ENCODE measurements at places on chromosomes 3 and 15. TPM values are rescaled to one million over a fixed set of nuclear protein-coding genes. Genes with fewer than 3 reads are reported as not detected.
A peak's percentile ranks its signal among the peaks of the same experiment; 100 is the strongest.

GHRL gene
- 1.2 TPM for total RNA-seq

GRCh38 chr3:116824208-116824607 is 114.6 kb downstream of the TUSC7 start:
- DNase-seq: no peak
- no peak overlapping the region for H3K27ac ChIP-seq
- H3K4me3 ChIP-seq: no peak overlapping the region
- H3K4me1 ChIP-seq: no peaks in the 10 kb centered on the region
- H3K27me3 ChIP-seq: no peaks in the 10 kb centered on the region

DNA sequence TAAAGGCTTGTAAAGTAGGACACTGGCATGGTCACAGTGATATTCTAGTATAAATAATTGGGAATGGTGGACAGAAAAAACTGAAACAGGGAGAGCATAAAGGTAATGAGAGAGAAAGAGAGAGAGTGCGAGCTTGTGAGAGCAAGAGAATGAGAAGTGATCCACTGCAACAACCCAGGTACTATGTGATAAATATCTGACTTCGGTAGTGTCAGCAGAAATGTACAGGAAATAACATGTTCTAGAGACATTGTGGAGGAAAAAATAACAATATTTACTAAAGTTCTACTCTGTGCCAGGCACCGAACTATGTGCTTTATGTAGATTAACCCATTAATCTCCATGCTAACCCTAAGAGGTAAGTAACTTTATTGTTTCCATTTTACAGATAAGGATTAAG is 425.9 kb downstream of the ZBTB20 start:
- no peaks in the 10 kb centered on the region for H3K36me3 ChIP-seq
- H3K4me1 ChIP-seq: no peaks in the 10 kb centered on the region
- DNase-seq: no peak
- no peak overlapping the region for H3K4me3 ChIP-seq

CHMP2B gene
- total RNA-seq: 37.8 TPM

GRCh38 chr3:43288366-43288765 is 2.0 kb downstream of the SNRK start:
- peaks cover 3% of the 10 kb centered on the region for H3K4me1 ChIP-seq
- H3K4me3 ChIP-seq: peak overlapping the region; percentile 82
- DNase-seq: peak; percentile 11
- no peak overlapping the region for H3K27ac ChIP-seq
- H3K27me3 ChIP-seq: no peaks in the 10 kb centered on the region

DNA sequence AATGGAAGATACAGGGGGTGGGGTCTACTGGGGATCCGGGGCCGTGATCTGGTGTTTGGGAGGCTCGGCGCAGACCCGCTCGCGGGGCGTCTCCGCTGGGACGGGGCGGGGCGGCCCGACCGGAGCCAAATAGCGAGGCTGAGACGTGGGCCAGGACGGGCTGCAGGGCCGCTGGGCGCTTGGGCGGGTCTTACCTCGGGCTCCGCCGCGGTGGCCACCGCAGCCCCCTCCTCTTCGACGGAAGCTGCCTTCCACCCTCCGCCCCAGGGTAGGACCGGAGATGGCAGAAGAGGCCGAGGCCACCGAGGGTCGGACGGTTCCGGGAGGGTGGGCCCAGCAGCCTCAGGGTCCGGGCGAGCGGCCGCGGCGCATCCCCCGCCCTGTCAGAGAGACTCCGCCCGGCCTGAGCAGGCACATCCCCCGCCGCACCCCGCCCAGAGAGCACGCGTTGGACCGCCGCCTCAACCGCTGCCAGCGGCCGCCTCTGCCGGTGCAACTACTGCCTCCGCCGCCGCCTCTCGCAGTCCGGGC is 399 bp downstream of the MYO9A start:
- H3K27me3 ChIP-seq: no peaks in the 10 kb centered on the region
- H3K36me3 ChIP-seq: no peaks in the 10 kb centered on the region
- H3K4me3 ChIP-seq: peak overlapping the region; percentile 93
- peak overlapping the region; percentile 99 for H3K27ac ChIP-seq

GRCh38 chr3:39254806-39255449 is 24.9 kb downstream of the CX3CR1 start:
- no peak overlapping the region for H3K4me3 ChIP-seq
- no peak overlapping the region for H3K27ac ChIP-seq
- DNase-seq: no peak
- no peaks in the 10 kb centered on the region for H3K36me3 ChIP-seq
- H3K27me3 ChIP-seq: no peaks in the 10 kb centered on the region

HDC gene
- total RNA-seq: 12.9 TPM

DNA sequence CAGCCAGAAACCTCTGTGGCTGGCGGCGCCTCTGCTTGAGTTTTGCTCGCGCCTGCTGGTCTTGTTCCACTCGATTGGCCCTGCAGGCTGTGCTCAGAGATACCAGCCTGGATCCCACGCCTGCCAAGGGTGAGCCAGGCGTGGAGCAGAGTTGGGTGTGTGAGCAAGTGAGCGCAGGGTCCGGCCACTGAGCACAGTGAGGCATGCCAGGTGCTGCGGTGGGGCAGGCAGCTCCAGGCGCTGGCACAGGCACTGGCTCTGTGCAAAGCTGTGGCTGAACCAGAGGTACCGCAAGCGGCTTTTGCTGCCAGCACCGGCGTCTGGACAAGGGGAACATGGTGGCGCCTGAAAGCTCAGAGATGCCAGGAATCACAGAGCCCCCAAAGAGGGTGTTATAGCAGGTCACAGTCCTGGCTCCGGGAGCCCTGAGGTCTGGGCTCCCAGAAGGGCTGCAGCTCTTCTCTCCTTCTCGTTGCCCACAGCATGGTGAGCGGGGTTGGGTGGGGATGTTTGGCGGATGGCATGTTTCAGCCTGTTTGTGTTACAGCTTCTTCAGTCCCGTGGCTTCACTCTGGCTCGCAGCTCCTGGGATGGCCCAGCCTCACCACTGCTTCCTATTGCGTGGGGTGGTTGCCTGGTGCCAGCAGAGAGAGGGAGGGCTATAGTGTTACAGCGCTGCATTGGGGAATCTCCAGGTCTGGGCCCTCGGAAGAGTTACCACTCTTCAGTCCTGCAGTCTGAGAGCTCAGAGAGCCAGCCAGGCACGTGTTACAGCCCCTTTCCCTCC is 73.9 kb downstream of the NR1D2 start:
- no peaks in the 10 kb centered on the region for H3K36me3 ChIP-seq
- H3K27me3 ChIP-seq: no peaks in the 10 kb centered on the region
- no peak for DNase-seq
- H3K27ac ChIP-seq: no peak overlapping the region
- H3K4me1 ChIP-seq: no peaks in the 10 kb centered on the region

DNA sequence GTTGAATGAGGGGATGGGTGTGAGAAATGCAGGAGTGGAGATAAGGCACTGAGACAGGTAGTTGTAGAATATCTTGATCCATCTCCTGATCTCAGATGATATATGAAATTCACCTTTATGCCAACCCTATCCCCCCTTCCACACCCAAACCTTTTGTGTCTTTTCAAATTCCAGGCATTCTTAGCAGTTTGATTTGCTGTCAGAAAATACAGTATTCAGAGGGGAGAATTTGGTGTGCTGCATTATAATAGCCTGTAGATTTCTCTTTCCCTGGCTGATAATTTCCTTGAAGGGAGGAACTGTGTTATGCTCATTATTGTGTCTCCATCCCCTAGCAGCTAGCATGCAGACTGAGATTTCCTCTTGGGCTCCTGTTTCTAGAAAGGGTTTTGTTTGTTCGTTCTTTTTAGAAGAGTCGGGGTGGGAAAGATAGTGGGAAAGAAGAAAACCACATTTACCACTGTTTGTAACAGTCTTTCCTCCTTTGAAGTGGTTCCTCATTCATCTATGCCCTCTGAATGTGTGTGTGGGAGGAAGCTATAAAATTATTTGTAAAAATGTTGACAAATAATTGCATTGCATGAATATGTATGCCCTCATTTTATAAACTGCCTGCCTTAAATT is 373.4 kb downstream of the DIPK2A start:
- H3K27me3 ChIP-seq: no peaks in the 10 kb centered on the region
- H3K4me1 ChIP-seq: no peaks in the 10 kb centered on the region
- no peaks in the 10 kb centered on the region for H3K36me3 ChIP-seq
- DNase-seq: no peak
- no peak overlapping the region for H3K27ac ChIP-seq

DNA sequence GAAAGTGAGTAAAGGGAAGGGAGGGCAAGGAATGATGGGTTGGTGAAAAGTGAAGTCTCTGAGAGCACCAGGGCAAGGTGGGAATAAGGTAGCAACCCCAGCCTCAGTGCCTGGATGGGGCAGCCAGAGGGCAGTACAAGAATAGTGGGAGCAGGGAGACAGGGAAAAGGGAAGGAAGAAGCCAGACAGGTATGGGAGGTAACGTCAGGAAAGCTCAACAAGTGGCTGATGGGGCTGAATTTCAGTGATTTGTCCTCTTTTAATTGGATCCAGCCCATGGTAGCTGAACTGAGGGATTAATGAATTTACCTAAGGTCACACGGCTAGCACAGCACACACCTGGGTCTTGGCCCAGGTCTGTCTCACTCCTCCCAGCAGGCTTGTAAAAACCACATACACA is 12.6 kb downstream of the RORA start:
- no peaks in the 10 kb centered on the region for H3K4me1 ChIP-seq
- no peak overlapping the region for H3K4me3 ChIP-seq
- H3K36me3 ChIP-seq: no peaks in the 10 kb centered on the region
- DNase-seq: peak; percentile 19

DNA sequence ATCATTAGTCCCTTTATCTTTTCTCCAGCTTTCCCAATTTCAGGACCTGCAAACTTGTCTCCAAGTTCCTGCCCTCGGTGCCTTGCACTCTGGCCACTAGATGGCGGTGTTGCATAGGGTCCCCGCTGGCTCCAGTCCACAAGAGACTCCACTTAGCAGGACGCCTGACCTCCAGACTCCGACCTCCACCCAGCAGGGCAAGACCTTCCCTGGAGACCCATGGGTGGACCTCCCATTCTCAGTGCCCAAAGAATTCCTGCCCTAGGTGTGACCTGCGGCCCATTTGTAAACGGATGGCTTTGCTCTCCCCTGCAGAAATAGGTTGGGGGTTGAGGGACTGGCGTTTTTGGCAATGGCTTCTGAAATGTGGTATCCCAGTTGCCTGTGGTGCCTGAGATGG is 82.6 kb downstream of the LSM3 start:
- H3K27ac ChIP-seq: no peak overlapping the region
- H3K4me3 ChIP-seq: no peak overlapping the region
- H3K4me1 ChIP-seq: no peaks in the 10 kb centered on the region
- H3K27me3 ChIP-seq: no peaks in the 10 kb centered on the region
- H3K36me3 ChIP-seq: no peaks in the 10 kb centered on the region

- H3K27me3 ChIP-seq: no peaks in the 10 kb centered on the region
- H3K36me3 ChIP-seq: no peaks in the 10 kb centered on the region
- H3K4me3 ChIP-seq: no peak overlapping the region
- no peak for DNase-seq
- peaks cover 1% of the 10 kb centered on the region for H3K4me1 ChIP-seq
Observed at GRCh38 chr15:34331809-34332208, 5.8 kb downstream of the SLC12A6 start.

PPP2R3A gene
- 71.9 TPM for total RNA-seq

ADPRH gene
- total RNA-seq: 15.0 TPM

HHLA2 gene
- total RNA-seq: 5.1 TPM

DNA sequence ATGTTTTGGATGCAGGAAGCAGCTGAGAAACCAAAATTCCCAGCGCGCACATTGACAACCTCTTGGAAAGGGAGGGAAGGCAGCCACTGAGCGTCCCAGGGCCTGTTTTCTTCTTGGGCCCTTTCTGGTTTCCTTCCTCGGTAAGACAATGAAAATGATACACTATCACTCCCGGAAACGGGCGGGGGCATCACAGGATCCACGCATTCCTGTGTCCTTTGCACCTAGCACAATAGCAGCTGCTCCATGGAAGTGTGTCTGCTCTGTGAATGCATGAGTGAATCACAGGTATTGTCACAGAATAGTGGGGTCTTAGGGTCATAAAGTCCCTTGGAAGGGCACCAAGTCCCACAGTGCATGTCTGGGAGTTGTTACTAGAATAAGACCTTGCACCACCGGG is 6.3 kb upstream of the ITPKA start:
- H3K27ac ChIP-seq: no peak overlapping the region
- peak; percentile 57 for DNase-seq
- H3K36me3 ChIP-seq: no peaks in the 10 kb centered on the region
- peaks cover 3% of the 10 kb centered on the region for H3K4me1 ChIP-seq

DNA sequence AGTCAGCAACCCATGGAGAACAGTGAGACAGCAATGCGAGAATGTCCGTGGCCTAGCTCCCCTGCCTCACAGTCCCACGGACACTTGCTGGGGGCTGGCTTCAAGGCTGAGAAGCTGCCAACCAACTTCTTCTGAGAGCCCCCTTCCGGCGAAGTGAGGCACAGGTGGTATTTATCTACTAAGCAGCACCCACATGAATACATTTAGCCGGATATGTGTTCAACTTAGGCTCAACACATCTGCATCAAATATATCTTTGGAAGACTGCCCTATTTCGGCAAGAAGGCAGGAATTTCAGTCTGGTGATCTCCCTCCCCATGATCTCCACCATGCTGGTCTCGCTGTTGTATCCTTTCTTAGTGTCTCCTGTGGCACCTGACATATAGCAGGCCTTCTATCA is 340.9 kb upstream of the NR2E3 start:
- no peaks in the 10 kb centered on the region for H3K4me1 ChIP-seq
- no peak for DNase-seq
- H3K27ac ChIP-seq: no peak overlapping the region
- no peak overlapping the region for H3K4me3 ChIP-seq
- no peaks in the 10 kb centered on the region for H3K27me3 ChIP-seq

GRCh38 chr3:172536993-172537419 is 13.8 kb upstream of the TNFSF10 start:
- no peak for DNase-seq
- H3K27ac ChIP-seq: no peak overlapping the region
- H3K36me3 ChIP-seq: no peaks in the 10 kb centered on the region
- no peak overlapping the region for H3K4me3 ChIP-seq
- no peaks in the 10 kb centered on the region for H3K27me3 ChIP-seq

GRCh38 chr3:59775106-59775505 is 725.3 kb upstream of the CFAP20DC start:
- no peak overlapping the region for H3K27ac ChIP-seq
- no peak for DNase-seq
- H3K27me3 ChIP-seq: no peaks in the 10 kb centered on the region
- H3K36me3 ChIP-seq: no peaks in the 10 kb centered on the region
- no peaks in the 10 kb centered on the region for H3K4me1 ChIP-seq

HES1 gene
- 44.3 TPM for total RNA-seq

MCF2L2 gene
- total RNA-seq: 1.7 TPM

TTC21A gene
- 14.1 TPM for total RNA-seq

GRCh38 chr15:46207341-46207740 is 572.5 kb downstream of the SQOR start:
- no peak overlapping the region for H3K27ac ChIP-seq
- no peak overlapping the region for H3K4me3 ChIP-seq
- H3K27me3 ChIP-seq: no peaks in the 10 kb centered on the region
- no peak for DNase-seq
- no peaks in the 10 kb centered on the region for H3K36me3 ChIP-seq

RAB7A gene
- 248 TPM for total RNA-seq

ZNF80 gene
- 0.28 TPM for total RNA-seq

GRCh38 chr15:42107473-42107872 is 13.1 kb upstream of the PLA2G4D start:
- H3K36me3 ChIP-seq: no peaks in the 10 kb centered on the region
- no peak overlapping the region for H3K4me3 ChIP-seq
- H3K4me1 ChIP-seq: no peaks in the 10 kb centered on the region
- H3K27me3 ChIP-seq: no peaks in the 10 kb centered on the region

ZNF660 gene
- total RNA-seq: 5.3 TPM
